SK-MEL-5 (cell line): ENCODE measurements at places on chromosomes 2 and 18. TPM values are rescaled to one million over a fixed set of nuclear protein-coding genes. Genes with fewer than 3 reads are reported as not detected.

DNA sequence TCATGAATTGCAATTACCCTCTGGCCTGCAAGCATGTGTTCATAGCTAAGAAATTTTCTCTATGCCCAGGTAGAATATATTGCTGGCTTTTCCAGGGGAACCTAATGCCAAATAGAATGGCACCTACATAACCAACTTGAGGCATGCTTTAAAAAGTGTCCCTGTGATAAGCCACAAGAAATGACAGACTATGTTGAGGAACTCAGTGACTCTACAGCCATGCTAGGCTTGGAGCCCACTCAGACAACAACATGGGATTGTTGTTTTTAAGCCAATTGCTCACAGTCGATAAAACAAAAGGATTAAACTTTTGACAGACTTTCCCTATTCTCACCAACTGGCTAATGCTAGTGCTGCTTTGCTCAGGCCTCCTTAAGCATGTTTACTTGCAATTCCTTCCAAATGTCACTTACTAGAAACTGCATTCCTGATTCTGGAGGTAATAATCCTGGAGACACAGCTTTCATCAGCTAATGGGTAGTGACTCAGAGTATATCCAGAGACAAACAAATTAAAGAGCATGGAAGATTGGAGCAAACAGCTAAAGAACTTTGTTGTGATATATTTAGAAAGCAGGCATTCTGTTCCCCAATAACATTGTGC, 249.0 kb downstream of the SLC8A1 start:
- no peak for DNase-seq

- DNase-seq = no peak
Observed at GRCh38 chr2:163662141-163662780, 73.5 kb downstream of the FIGN start.

Gene GREB1
- total RNA-seq = 57.6 and 72.2 TPM in 2 replicates

Gene UGT1A10
- not detected in 2 replicates for total RNA-seq

DNA sequence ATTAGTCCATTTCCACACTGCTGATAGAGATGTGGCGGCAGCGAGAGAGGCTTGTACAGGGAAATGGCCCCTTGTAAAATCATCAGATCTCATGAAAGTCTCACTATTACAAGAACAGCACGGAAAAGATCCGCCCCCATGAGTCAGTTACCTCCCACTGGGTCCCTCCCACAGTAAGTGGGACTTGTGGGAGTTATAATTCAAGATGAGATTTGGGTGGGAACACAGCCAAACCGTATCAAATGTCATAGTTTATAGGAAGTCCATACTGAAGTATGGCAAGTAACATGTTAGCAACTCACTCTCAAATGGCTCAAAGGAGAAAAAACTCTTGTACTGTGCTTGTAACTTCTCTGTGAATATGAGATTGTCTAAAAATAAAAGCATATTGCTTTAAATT, 56.1 kb downstream of the FARP2 start:
- peak; percentile 94 for DNase-seq

DNA sequence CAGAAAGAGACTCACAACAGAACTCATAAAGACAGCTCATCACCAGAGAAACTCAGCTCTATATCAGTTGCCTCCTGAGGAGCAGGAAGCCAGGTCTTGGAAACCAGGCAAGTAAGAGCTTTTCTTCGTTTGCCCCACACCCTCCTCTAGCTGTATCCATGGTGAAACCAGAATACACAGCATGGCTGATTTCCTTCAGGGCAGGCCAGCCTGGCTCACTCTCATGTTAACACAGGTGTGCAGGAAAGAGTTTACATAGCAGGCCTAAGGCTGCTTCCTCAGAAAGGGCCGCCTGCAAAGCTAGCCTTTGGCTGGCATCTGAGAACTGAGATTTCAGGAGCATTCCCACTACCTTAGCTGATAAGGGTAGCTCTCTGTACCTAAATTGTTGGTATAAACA, 65.7 kb downstream of the KLHL14 start:
- DNase-seq = no peak

- no peak for DNase-seq
Observed at GRCh38 chr2:159148901-159149300, 137.6 kb downstream of the WDSUB1 start.

GRCh38 chr2:222982010-222982908, 69.7 kb upstream of the KCNE4 start:
- peak; percentile 85 for DNase-seq

Gene CCNYL1
- total RNA-seq = 7.0 and 8.5 TPM in 2 replicates

Gene LCLAT1
- 23.9 TPM in 2 replicates for total RNA-seq
